Epithelial cell of alveolus of lung (primary cell): ENCODE measurements at places on chromosomes 13 and 19. TPM values are rescaled to one million over a fixed set of nuclear protein-coding genes. Genes with fewer than 3 reads are reported as not detected.

PLVAP gene
- total RNA-seq, result 1.3 TPM in 1 of 2 replicates, not detected in the other

CA11 gene
- total RNA-seq, result 1.3 and 4.6 TPM in 2 replicates

KLK7 gene
- total RNA-seq, result not detected in 2 replicates

TNNT1 gene
- 6.7 and 20.3 TPM in 2 replicates for total RNA-seq

ZDHHC20 gene
- total RNA-seq, result 43.4 and 64.0 TPM in 2 replicates

ZNF554 gene
- 0.65 and 3.8 TPM in 2 replicates for total RNA-seq

SIGLEC12 gene
- not detected in 2 replicates for total RNA-seq
